Hippocampal formation (tissue), 2 donors: ENCODE measurements at places on chromosomes 7 and 10.

DNA sequence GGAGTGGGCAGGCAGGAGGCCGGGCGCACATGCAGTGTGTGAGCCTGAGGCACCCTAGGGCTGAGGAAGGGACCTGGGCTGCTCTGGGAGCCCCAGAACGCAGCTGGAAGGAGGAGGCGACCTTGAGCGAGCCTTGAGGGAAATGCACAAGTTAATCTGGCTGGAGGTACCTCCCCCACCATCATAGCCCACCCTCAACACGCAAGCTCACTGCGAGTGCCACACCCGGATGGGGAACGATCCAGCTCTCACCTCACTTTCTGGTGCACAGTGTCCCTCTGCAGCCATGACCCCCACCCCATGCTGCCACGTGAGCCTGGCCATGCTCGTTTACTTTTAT is 162.4 kb upstream of the PPP2R2D start:
- no peak for DNase-seq

DNA sequence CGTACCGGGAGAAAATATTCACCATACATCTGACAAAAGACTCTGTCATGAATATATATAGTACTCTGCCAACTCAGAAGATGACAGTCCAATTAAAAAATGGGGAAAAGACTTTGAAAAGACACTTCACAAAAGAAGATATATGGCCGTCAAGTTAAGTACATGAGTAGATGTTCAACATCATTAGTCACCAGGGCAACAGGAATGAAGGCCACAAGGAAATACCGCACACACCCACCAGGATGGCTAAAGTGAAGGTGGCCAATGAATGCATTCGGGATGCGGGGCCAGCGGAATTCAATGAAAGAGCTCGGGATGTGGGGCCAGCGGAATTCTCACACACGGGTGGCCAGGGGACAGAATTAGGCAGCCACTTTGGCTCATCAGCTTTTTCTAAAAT is 42.2 kb downstream of the MAD1L1 start:
- no peak for DNase-seq

- no peak for DNase-seq
Measured at GRCh38 chr7:134710511-134710853, 63.8 kb downstream of the BPGM start.

DNA sequence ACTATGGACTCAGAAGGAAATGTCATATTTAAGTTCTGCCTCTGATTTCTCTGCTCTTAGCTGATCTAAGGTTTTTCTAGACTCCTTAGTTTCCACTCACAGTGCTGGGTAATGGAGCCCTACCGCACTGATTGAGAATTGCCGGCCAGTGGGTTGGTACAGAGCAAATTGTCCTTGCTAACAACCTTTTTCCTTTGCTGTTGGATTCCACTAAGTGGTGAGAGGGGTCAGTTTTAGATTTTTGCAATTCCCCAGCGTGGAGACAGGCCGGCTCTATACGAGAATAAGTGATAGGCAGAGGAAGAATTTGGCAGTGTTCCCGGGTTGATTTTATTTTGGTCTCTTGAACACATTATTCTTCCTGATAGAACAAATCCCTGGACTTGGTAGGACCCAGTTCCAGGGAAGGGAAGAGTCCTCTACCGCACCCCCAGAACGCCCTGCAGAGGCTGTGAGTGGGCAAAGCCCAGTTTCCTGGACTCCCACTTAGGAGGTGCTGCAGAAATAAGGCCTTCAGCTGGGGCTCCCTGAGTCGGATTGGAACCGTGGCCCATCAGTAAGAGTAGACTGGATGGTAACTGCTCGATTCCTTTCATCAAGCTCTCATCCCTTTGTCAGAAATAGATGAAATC is 3.0 kb upstream of the NRP1 start:
- DNase-seq = no peak

DNA sequence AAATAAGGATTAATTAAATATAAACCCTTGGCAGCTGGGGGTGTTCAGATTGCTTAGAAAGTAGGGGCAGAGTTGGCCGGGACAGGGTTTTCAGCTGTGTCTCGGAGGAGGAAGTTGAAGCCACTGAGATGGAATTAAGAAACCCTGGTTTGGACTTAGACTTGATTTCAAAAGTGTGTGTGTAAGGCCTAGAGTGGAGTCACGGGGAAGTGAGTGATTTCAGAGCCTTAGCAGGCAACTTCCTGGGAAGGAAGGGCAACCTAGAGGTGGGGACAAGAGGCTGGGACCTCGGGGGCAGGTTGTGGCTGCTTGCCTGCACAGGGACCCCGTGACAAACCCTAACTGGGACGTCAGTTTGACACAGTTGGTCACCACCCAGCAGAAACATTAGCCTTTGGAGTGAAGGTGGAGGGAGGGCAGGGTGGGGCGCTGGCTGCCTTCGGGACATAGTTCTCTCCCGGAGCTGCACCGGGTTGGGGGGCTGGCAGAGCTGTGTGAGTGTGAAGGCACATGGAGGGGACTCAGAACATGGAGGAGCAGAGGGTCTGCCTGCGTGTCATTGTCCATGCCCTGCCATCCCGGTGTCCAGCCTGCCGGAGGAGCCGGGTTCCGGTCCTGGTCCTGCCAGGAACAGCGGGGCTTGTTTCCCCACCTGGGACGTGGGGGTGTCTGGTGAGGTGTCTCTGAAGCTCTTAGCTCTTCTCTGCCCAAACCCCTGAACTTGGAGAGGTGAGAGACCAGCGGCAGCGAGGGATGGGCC is 1.8 kb downstream of the BRI3 start:
- DNase-seq = no peak

GRCh38 chr7:75876126-75876881 is 2.5 kb upstream of the RHBDD2 start:
- DNase-seq = no peak

DNA sequence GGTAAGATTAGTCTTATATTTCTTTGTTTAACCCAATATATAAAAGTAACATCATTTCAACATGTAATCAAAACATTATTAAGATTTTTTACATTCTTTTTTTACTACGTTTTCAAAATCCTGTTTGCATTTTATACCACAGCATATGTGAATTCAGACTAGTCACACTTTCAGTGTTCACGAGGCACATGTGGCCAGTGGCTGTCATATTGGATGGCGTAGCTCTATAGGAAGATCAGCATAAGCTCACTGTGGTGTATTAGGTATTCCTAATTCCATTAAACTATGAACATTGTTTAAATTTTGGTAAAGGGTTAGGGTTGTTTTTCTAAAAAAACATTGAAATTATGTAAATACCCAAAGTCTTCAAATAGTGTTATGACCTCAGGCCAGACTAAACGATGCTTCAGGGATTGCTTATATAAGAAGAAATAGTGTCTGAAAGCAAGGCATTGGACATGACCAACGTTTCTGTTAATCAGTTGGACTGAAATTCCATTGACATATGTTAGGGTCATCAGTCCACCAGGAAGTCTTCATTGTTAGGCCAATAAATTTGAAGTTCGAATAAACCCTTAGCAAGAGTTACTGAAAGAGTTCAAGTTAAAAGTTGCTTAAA is 97.0 kb downstream of the BICC1 start:
- DNase-seq = no peak

DNA sequence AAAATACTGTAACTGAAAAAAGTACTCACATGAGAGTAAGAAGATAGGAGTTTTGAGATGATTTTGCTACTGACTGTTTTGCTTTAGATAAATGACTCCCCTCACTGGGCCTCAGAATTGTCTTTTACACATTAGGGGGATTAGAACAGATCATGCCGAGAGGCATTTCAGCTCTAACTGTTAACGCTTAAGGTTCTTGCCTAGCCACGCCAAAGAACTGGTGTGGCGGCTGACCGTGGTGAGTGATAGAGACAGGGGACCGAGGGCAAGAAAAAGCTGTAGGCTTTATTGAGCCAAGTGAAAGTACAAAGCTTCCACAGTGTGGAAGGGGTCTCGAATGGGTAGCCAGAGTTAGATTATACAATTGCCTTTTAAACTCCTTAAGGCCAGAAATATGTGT is 368.5 kb upstream of the MYO3A start:
- DNase-seq = no peak

GRCh38 chr10:21751341-21752310 is 217.6 kb downstream of the MLLT10 start:
- no peak for DNase-seq

- no peak for DNase-seq
Measured at GRCh38 chr7:2715341-2716231, 27.6 kb downstream of the AMZ1 start.

- no peak for DNase-seq
Measured at GRCh38 chr10:80805343-80806020, 267.8 kb downstream of the SH2D4B start.

- DNase-seq = no peak
Measured at GRCh38 chr7:12226756-12227155, 15.7 kb downstream of the TMEM106B start.

GRCh38 chr7:150375662-150376521 is 3.2 kb upstream of the ZNF775 start:
- no peak for DNase-seq

DNA sequence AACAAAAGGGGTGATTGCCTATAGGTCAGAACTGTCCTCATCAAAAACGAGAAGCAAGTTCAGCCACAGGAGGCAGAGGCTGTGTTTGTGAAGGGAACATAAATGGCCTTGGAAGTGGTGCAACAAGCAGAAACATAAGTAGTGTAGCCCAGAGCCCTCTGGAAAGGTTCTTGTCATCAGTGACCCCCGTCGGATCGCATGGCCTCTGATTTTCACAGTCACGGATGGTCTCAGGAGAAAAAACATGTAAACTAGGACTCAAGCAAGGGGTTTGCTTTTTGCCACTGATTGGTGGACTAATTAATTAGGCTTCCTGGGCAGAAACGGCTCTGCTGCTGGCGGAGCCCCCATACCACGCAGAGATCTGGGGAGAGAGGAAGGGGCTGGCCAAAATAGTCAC is 496.5 kb upstream of the MKI67 start:
- no peak for DNase-seq

DNA sequence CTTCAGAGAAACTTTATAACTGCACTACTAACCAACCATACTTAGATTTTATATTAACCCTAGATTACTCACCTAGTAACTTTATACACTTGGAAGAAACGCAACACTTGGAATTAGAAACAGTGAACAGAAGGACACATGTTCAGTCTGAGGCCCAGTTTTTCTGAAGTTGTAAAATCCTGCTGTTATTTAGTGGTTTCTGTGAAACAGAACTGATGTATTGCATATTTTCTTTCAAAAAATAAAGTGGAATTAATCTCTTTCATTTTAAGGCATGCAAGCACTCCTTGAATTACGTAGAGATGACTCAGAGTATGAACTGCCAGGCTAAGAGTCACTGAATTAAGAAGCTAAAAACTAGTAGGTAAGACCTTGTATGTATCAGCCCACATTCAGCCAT is 215.8 kb downstream of the SKAP2 start:
- no peak for DNase-seq

GRCh38 chr7:117127585-117128168 is 174.4 kb downstream of the ST7 start:
- peak; percentile 59 for DNase-seq

DNA sequence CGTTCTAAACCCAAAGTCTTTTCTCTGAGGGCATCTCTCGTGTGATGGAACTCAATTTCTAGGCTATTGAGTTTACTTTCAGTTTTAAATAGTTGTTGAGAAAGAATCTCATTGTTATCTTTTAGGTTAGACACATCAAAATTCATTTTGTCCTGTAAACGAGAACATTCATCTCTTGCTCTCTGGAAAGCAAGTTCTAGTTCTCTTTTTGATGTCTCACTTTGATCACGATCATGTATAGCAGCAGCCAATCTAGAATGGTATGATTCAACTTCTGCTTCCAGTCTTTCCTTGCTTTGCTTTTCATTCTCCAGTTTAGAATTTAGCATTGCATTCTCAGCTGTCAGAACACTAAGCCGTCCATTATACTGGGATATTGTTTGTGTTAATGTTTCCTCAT is 65.1 kb downstream of the ANKRD26 start:
- DNase-seq = no peak

DNA sequence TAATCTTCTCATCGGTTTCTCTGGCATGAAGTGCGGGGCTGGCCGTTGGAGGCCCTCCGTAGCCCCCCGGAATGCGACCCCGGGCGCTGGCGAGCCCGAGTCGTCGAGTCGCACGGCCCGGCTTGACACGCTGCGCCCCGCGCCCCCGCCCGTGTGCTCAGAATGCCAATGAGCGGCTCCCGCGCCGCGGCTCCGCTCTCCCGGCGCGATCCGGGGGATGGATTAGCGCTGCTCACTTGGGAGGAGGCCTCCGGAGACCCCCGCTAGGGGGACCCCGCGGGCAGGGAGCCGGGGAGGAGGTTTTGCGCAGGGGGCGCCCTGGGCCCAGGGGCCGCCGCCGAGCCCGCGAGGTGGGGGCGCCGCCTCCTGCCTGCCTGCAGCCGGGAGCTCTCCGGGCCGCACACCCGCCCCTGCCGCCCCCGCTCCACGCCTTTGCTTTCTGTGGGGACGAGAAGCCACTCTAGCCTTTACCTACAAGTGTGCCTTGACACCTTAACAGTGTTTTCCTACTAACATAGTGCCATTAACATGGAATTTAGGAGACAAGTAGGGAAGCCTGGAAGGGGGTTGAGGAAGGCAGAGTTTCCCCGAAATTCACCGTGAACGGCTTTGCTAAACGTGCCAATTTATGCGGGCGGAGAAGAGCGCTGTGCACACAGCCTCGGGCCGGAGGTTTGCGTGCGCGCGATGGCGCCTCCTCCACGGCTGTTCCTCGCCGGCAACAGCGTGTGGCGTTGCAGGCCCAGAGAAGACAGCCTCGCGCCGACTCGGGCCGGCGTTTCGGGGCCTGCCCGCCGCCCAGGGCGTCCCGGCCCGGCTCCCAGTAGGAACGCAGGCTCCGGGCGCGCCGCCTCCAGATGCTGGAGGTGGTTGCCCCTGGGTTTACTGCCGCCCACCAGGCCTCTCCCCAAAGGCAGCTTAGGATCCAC is 7.1 kb downstream of the SHH start:
- no peak for DNase-seq

- no peak for DNase-seq
Measured at GRCh38 chr7:54292171-54292925, 249.8 kb upstream of the VSTM2A start.

GRCh38 chr7:17456541-17456940 is 158.1 kb downstream of the AHR start:
- no peak for DNase-seq

GRCh38 chr10:50396491-50397311 is 145.4 kb upstream of the ASAH2 start:
- no peak for DNase-seq

- DNase-seq = no peak
Measured at GRCh38 chr7:106143711-106144337, 31.7 kb upstream of the SYPL1 start.

GRCh38 chr10:21317902-21318301 is 207.6 kb downstream of the SKIDA1 start:
- DNase-seq = no peak

DNA sequence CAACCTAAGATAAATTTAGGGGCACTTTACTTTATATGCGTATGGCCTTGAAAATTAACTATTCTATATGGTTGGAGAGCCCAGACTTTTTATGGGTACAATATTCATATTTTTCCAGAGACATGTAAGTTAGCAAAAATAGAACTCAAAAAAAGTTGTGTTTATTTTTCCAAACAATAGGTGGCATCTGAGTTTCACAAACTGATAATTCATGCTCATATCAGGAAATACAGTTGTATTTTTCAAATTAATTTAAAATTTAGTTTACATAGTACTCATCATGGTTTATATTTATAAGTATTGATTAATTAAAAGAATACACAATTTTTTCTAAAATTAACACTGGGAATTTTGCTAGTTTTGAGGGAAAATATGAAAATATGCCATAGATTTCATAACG is 34.6 kb downstream of the ANKRD7 start:
- DNase-seq = no peak
